ENCODE measurements at places on chromosomes 12 and 14.

DNA sequence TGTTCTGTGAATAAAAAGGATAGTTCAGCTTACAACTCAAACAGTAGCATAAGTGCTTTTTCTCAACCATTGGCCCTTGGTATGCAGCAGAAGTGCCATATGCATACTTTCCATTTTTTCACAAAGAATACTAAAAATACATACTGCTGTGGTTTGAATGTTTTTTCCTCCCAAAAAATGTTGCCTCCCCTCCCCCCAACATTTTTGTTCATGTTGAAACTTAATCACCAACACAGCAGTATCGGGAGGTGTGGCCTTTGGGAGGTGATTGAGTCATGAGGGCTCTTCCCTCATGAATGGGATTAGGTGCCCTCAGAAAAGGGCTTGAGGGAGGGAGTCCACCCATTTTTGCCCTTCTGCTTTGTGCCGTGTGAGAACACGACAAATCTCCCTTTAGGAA lies 198.6 kb downstream of the ESR2 start:
- no peak for DNase-seq

GRCh38 chr12:89355243-89356068 lies 3.2 kb upstream of the DUSP6 start:
- no peak for DNase-seq

GRCh38 chr12:27924350-27925135 lies 48.0 kb downstream of the PTHLH start:
- DNase-seq, result no peak

- no peak for DNase-seq
These were observed 65.3 kb downstream of the SUSD6 start for GRCh38 chr14:69676723-69677122.

DNA sequence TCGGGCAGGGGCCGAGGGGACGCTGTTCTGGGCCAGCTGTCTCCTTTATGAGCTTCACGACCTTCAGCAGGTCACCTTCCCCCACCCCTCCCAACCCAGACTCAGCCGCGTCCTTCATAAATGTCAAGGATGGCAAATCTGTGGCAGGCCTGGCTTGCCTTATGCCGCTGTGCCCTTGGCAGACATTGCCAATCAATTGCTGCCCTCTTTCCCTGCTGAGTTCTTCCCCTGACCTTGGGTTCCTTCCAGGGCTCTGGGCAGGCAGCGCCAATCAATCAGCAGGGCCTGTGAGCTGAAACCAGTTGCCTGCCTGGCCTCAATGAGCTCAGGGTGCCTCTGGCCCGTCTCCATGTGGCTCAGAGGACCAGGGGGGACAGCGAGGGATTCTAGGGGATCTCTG lies 7.7 kb downstream of the FAM222A start:
- no peak for DNase-seq

DNA sequence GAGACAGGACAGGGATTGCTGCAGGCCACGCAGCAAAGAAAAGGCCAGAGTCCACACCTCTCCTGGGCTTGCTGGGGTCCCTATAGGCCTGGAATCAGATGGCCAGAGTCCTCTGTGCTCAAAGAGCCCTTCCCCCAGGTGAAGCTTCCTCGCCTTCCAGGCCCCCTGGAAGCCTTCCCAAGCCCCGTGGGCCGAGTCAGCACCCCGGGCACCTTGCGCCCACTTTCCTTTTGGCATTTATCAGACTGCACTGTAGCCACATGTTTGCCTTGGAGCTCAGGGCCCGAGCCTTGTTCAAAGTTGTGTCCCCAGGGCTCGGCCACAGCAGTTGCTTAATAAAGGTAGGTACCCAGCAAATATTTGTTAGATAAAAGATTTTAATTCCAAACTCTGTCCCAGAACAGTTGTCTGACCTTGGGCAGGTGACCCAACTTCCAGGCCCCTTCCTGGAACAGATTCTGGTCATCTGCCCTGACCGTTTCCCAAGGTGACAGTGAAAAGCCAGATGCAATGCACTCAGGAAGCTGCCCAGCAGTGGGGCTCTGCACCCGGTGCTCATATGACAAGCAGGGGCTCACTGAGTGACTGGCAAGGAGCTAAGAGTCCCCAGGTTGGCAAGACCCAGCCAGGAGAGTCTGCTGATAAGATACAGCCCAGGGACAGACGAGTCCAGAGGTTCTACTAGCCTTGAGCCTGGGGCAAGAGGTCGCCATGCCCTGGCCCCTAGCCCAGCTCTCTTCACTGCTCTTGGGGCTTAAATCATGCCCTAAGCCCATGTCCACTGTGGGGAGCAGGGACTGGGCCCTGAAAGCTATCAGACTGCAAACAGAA lies 81.2 kb downstream of the PITPNM2 start:
- DNase-seq, result no peak

DNA sequence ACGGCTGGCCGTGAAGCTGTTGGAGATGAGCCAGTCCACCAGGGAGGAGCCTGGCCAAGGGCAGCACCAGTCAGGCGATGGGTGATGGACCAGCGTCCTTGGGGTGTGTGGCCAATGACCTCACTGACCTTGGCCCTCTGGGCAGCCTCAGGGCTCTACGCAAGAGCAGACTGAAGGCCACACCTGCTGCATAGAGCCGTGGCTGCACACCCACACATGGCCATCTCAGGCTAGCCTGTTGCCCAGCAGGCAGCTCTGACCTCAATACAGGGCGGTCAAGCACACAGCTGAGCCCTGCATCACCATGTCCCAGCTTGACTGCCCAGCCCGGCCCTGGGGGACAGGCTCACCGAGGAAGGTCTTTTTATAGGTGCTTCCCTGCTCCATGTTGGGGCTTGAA lies 19.2 kb downstream of the PLEK2 start:
- DNase-seq, result no peak

GRCh38 chr12:120472521-120472920 lies 3.0 kb upstream of the SRSF9 start:
- DNase-seq, result no peak

DNA sequence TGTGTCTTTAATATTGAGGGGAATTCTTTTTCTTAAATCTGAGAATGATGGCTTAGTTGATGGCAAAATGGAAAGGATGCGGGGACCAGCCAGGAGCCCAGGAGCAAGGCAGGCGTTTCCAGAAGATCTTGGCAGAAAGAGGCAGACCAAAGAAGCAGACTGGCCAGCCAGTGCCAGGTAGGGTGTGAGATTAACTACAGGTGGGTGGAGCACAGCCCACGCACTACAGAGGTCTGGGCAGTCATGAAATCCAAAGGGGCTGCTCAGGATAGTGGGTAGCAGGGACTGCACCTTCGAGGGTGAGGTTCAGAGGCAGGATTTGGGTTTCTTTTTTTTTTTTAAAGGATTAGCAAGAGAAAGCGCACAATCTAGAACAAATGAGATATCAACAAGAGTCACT lies 17.7 kb upstream of the PCNX1 start:
- no peak for DNase-seq

DNA sequence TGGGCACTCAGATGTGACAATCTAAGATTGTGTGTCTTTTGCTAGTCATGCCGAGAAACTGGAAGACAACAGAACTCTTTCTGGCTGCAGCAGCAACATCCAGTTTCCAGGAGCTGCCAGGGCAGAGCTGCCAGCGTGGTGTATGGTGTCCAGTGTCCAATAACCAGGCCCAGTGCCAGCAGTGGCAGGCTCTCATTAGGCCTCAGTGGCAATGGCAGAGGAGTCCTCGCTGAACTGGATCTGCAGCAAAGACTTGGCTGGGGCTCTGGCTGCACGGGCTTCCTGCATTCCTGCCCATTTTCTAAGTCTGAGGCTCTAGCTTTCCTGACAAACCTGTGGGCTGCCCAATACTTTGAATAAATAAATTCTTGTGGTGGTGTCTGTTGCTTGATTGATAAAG lies 26.2 kb upstream of the PPM1A start:
- DNase-seq, result no peak

GRCh38 chr12:96368233-96368632 lies 32.0 kb downstream of the CDK17 start:
- no peak for DNase-seq

- DNase-seq, result no peak
These were observed 186.0 kb downstream of the PAH start for GRCh38 chr12:102730996-102731395.

- no peak for DNase-seq
These were observed 190.2 kb upstream of the SLC38A2 start for GRCh38 chr12:46562625-46563225.

Data from stimulated activated CD8-positive, alpha-beta memory T cell treated with anti-CD3 and anti-CD28 coated beads, Interleukin-15, amount 100 ng/mL, for 4 hours (primary cell).